ENCODE measurements at places on chromosomes 4 and X.

- no peak for DNase-seq
Observed at GRCh38 chrX:142001934-142002333, 98.2 kb downstream of the MAGEC1 start.

- no peak for DNase-seq
Observed at GRCh38 chr4:20254511-20255250, 3.0 kb downstream of the SLIT2 start.

GRCh38 chr4:166045457-166045856 lies 172.4 kb downstream of the TLL1 start:
- DNase-seq: no peak

DNA sequence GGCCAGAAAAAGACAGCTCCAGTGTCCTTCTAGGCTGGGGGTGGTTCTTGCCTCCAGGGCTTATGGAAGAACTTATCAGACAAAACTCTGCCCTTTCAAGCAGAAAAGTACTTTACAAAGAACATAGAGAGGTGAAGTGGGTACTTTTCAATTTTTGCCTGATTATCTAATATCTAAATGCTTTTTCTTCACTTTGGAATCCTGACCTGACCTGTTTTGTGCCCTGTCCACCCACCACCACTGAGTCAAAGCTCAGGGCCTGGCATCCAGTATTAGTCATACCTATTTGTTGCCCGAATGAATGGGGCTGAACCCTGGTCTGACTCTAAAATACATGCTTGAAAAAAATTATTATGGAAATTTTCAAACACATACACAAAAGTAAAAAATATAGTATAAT lies 37.2 kb downstream of the RTL9 start:
- no peak for DNase-seq

GRCh38 chrX:48751343-48751742 lies 10.2 kb upstream of the GLOD5 start:
- DNase-seq: peak; percentile 7

DNA sequence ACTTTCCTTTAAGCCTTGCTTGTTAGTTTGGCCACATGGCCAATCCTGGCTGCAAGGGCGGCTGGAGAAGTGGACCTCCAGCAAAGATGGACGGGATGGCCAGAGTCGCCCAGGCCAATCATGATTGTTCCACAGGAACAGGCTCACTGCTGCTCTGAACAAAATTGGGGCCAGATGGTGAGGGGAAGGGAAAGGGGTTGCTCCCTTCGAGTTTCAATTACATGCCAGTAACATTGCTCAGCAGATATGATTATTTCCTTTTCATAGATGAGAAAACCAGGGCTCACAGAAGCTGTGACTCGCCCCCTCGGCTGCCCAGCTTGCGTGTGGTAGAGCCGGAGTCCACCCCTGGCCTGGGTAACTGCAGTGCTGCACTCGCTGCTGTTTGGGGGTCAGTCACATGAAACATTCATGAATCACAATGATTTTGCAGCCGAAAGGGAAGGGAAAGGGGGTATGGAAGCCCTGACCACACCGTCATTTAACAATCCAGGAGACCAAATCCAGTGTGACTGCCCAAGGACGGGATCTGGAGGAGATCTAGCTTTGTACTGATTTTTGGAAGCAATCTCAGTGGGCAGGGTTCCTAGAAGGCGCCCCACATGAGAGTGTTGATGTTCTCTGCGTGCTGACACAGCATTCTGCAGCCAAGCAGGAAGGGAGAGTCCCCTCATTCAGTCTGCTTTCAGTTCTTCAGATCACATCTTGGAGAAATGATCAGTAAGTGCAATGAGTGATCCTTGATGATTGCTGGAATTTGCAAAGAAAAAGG lies 77.3 kb upstream of the MSX1 start:
- DNase-seq: no peak

- no peak for DNase-seq
Observed at GRCh38 chr4:108926061-108926460, 163.2 kb upstream of the ETNPPL start.

DNA sequence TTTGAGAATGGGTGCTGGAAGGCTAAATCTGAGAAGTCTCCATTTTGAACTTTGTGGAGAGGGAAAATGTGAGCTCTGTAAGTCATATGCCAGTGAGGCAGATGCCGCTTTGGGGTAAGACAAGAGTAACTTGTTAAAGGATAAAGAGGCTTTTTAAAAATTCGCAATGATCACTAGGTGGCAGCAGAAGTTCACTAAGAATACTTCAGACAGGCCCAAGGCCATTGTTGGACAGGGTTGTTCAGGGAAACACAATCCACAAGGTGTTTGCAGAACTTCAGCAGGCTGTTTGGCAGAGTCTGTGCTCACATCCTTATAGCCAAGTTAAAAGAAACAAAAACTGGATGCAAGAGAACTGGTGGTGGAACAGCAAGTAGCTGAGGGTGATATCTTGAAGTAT lies 13.7 kb upstream of the PIGA start:
- no peak for DNase-seq

- no peak for DNase-seq
Observed at GRCh38 chrX:103376118-103376978, at the start of gene BEX3. TSS of gene BEX3 (plus strand) at chrX:103376538. CDS start at chrX:103377522, 984 bp downstream.

- no peak for DNase-seq
Observed at GRCh38 chr4:74018771-74019170, 19.7 kb downstream of the CXCL3 start.

GRCh38 chr4:157204634-157205244 lies 15.8 kb upstream of the GRIA2 start:
- DNase-seq: no peak

GRCh38 chr4:140044337-140044902 lies 109.6 kb downstream of the MAML3 start:
- no peak for DNase-seq

- no peak for DNase-seq
Observed at GRCh38 chr4:27846951-27847350, 986.3 kb downstream of the STIM2 start.

DNA sequence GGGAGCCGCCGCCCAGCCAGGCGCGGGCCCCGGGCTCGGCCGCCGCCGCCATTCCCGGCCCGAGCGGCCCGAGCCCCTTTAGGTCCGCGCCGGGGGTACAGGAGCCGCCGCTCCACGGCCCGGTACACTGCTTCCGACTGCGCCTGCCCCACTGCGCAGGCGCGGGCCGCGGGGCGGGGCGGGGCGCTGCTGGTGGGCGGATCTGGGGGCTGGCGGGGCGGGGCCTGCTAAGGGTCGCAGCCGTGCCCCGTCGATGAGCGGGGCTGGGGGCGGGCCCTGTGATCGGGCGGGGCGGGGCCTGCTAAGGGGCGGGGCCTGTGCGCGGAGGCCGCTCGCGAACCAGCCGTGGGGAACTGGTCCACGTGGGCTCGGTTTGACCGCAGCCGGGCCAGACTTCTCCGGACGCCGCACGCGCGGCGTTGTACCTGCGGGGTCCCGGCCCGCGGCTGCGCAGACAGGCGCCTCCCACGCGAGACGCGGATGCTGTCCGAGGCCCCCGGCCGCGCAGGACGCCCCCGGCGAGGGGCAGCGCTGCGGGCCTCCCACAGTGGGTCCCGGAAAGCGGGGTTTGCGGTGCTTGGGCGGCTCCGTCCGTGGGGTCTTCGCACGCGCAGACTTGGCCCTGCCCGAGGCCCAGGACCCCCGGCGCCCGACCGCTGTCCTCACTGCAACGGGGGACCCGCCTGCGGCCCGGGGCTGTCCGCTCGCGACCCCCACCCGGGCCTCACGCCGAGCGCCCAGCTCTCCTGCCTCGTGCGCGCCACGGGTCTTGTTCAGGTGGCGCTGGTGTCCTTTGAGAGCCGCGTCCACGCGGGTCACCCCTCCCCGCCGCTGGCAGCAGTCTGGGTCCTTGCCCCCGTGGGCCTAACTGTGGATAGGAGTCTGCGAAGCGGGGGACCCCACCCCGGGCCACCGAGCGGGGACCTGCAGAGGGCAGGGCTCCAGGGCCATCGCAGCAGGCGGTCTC lies at the start of gene DGKQ:
Gene DGKQ, minus strand, starts transcription at position 139 of the 967 bp plus-strand sequence. Its CDS starts 87 bp downstream, at position 52.
- peak; percentile 80 for DNase-seq

- no peak for DNase-seq
Observed at GRCh38 chrX:1661922-1662221, 47.0 kb downstream of the ASMT start.

DNA sequence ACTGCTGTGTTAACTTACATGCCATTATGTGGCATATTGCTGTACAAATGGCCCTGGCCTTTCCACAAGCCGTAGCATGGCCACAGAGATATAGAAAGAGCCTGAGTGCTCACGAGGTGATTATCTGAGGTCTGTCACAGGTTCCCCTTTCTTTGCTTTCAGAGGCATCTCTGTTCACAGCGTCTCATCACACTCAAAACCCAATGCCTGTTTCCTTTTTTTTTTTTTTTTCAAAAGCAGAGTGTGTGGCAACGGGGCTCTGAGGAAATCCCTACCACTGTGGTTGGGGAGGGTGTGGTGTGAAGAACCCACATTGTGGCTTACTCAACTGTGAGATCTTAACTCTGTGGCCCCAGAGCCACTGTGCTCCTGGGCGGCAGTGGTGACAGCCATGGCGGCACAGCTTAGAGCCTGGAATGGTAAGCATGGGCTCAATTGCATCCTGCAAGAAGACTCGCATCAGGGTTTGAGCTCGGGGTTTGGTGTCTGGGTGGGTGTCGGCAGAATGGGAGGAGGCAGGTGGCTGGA lies 30.8 kb downstream of the RTL5 start:
- DNase-seq: peak; percentile 8

DNA sequence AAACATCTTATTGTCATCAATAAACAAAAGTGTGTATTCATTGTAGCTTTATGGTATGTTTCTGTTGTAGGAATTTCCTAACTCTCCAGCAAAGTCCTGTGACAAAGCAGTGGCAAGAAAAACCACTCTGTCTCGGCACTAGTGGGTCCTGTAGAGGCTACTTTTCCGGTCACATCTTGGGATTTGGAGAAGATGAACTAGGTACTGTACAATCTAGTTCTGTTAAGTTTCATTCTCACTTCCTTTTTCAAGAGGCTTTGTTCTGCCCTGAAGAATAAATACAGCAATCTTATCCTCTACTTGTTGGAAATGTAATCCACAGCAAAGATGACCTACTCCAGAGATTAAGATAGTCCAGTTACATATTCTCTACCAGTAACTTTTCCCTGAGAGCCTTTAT lies 69.3 kb downstream of the HHIP start:
- DNase-seq: no peak

GRCh38 chr4:127015667-127016117 lies 617.1 kb upstream of the INTU start:
- DNase-seq: no peak

GRCh38 chrX:69564665-69565064 lies 51.2 kb upstream of the EDA start:
- DNase-seq: no peak

DNA sequence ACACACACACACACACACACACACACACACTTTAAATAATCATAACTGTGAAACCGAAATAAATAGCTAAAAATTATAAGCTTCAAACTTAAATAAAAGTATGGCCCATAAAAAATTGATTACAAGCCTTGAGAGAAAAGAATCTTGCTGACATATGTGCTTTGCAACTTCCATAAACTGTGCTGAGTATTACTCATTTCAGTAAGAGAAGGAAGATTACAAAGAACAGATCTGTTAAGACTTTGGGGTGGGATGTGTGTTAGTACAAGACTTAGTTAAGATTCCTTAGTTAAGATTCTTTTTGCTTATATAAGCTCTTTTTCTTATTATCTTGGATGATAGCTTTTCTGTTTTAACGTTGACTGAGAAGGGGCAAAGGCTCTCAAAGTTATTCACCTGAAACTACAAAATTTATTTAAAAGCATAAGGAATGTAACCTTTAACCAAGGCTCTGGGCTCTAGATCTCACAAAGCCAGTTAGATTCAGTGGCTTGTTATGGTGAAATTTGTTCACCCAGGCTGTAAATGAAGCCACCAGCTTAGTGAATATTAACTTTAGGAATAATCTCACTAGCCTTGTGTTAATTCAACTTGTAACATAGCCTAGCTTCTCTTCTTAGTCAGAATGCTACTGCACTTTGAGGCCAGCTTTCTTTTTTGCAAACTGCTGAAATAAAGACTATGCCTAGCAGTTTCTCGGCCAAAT lies 58.2 kb downstream of the ARSJ start:
- DNase-seq: no peak

- no peak for DNase-seq
Observed at GRCh38 chr4:101334963-101335572, 12.3 kb downstream of the PPP3CA start.

DNA sequence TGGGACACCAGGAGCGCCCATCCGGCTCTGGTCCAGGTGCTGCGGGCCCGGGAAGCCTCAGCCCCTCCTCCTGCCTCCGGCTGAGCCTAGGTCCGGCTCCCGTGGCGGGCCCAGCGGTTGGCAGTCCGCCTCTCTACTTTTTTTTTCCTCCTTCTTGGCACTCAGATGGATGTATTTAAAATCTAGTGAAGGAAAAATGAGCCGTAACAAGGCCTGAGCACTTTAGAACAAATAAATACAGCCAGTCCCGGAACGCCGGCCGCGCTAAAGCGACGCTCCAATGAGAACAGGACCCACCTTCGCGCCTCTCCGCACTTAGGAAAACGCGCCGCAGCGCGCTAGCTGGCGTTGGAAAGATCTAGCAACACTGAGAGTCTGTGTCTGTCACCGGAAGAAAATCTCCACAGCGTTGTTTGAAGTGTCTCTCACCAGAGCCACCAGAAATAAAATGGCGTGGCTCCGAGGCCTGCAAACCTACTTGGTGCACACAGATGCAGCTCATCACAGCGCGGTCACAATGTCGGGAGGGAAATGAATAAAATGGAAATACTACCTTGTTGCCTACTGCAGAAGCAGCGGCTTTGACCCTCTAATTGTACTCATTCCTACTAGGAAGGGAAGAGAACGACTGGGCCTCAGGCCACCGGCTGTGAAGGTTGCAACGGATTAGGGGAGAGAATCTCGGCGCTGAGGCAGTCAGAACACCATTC lies 4.7 kb downstream of the NEUROG2 start:
- no peak for DNase-seq

GRCh38 chr4:56183344-56183959 lies 203.8 kb downstream of the AASDH start:
- DNase-seq: no peak

DNA sequence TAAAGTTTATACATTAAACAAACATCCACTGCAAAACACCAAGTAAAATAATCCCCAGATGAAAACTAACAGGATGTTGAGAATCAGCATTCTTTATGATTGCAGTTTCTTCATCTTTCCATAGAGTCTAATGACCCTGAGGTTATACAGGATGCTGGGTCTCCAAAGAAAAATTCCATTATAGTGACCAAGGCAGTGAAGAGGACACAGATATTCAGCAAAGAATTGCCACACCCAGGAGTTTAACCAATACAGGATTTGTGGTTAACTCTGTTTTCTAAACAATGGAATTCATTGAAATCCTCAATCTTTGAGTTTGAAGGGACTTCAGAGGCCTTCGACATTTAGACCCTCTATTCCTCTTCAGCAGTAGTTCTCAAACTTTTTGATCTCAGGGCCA lies 76.2 kb upstream of the ESX1 start:
- no peak for DNase-seq
